Fibroblast of skin of right biceps (primary cell): ENCODE measurements at places on chromosomes 6 and 20.
A peak's percentile ranks its signal among the peaks of the same experiment; 100 is the strongest.

DNA sequence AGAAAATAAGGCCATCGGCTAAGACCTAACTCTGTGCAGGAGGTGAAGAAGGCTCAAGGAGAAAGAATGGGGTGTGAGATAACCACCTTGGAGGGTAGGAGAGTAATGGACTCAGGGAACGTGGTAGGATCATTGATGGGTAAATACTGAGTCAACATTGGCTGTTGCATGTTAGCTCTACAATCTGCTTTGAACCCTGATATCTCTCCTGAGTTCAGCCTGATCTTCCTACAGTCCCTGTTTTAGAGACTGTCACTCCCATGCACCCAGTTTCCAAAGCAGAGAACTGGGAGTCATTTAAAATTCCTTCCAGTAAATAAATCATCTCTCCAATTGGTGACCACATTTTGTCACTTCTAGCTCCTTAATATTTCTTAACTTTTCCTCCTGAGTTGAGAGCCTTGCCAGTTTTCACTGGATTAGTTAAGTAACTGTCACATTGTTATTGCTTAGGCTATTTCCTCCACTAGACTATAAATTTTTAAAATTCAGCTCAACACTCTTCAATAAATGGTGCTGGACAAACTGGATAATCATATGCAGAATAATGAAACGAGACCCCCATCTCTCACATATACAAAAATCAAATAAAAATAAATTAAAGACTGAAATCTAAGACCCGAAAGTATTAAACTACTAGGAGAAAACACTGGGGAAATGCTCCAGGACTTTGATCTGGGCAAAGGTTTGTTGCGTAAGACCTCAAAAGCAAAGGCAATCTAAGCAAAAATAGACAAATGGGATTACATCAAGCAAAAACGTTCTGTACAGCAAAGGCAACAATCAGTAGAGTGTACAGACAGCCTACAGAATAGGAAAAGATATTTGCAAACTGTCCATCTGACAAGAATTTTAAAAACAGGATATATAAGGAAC lies 138.9 kb upstream of the TMEM170B start:
- peak; percentile 40 for DNase-seq

GRCh38 chr6:139600343-139600742 lies 225.9 kb upstream of the CITED2 start:
- no peak for DNase-seq

DNA sequence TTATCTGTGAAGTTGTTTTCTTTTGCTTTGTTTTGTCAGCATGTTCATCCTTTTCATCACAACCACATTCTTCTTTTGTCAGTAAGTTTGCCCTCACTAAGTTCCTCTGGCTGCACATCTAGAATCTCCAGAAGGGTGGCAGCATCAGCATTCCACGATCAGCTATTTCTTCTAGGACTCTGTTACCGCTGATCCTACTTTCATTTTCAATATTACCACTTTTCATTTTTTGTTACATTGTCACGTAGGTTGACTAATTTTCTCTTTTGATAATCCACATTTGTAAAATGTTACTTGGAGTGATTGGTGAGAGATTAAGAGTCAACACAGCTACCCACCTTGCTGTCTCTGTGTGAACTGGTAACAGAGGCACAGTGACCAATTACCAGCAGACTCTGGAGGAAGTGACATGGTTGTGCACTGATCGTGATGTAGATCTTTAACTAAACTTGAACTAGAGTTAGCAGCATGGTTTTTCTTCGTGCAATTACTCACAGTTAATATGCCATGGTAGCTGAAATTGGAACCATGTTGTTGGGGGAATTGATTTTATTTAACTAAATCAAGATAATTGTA lies 307.9 kb upstream of the SLC35B3 start:
- DNase-seq: no peak

DNA sequence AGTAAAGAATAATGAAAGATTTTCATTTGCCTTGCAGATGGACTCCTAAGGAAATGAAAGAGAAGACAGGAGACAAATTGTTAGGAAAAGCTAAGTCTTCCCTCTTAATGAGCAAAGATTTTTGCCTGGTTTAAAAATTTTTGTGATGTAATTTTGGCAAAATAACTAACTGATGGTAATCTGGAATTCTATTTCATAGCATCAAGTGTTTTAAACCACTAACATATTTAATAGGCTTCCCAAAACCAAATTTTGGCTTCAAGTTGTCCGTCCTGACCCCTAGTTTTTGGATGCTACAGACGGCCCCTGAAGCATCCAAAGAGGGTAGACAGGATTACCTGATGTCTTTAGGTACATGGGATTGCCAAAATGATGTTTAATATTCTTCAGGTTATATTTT lies 124.3 kb downstream of the TPBG start:
- DNase-seq: no peak

- DNase-seq: no peak
Observed at GRCh38 chr20:62760856-62761758, 35.2 kb upstream of the MRGBP start.

DNA sequence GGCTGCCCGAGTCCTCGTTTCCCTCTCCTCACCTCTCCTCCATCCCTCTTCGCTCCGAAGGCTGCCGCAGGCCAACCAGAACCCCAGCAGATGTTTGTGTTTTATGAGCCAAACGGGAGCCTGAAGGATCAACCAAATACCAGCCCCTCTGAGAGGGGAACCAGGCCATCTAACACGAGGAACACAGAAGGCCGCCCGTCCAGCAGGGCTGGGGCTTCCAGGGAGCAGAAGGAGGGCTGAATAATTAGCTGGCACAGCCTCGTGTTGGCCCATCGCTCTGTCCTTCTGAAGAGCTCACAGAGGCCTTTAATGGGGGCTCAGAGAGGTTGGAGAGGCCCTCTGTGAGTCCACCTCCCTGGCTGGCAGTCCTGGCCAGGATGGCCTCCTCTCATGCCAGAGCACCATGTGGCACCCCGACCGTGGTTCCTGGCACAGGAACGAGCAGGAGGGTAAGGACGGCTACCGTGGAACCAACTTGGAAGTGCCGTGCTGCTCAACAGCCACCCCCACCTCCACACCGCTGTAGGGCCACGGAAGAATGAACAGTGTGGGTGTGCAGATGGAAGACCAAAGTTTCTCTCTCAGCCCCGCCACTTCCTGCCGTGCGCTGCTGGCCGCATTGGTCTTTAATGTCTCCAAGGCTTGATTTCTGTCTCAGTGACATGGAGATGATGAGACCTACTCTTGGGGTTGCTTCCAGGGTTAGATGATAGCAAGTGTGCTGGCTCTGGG lies 155.2 kb downstream of the SCML4 start:
- DNase-seq: no peak

DNA sequence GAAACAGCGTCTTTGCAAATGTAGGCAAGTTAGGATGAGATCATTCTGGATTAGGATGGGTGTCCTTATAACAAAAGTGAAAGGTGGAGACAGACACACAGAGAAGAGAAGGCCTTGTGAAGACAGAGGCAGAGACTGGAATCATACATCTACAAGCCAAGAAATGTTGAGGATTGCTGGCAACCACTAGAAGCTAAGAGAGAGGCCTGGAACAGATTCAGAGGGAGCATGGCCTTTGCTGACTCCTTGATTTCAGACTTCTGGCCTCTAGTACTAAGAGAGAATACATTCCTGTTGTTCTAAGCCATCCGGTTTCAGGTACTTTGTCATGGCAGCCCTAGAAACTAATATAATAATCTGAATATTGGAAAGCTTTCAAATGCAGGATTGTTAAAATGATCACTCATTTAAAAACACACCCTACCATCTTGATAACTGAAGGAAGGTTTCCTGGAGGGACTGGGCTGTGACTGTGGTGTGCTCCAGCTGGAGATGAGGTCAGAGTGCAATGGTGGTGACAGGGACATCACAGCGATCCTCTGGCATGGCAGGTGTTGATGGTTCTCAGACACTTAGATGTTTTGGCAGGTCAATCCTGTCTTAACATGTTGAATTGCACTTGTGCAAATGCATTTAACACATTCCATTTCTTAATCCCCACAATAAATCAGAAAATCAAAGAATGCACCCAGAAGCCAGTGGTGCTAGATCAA lies 25.1 kb downstream of the CD83 start:
- no peak for DNase-seq

GRCh38 chr6:156425359-156426020 lies 351.7 kb upstream of the ARID1B start:
- peak; percentile 94 for DNase-seq

DNA sequence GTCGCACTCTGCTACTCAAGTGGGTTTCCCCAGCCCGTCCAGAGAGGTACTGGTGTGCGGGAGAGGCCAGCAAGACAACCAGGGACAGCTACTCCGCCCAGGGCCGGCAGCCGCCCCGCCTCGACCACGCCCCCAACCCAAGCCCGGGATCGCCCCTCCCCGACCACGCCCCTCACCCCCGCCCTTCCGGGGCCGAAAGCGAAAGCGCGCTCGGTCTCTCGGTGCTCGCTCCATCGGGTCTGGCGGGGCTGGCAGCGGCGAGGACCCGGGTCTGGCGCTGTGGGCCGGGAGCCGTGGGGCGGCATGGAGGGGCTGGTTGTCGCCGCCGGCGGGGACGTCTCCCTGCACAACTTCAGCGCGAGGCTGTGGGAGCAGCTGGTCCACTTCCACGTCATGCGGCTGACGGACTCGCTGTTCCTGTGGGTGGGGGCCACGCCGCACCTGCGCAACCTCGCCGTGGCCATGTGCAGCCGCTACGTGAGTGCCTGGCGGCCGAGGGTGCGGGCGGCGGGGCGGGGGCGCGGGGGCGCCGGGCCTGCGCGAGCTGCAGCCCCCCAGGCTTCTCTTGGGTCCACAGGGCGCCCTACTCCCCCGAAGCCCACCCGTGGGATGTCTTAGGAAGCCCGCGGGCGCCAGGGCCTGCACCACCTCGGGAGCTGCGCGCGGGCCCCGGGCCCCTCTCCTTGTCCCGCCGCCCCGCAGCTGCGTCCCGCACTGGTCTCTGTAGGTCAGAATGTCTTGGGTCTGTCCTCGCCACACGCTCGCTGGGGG lies at the start of gene PSMG4:
TSS of gene PSMG4 (plus strand) at position 228 of the 771 bp plus-strand sequence. CDS start at position 304, 76 bp downstream.
- peak; percentile 88 for DNase-seq

GRCh38 chr6:145801021-145801420 lies 13.6 kb downstream of the FBXO30 start:
- DNase-seq: no peak

DNA sequence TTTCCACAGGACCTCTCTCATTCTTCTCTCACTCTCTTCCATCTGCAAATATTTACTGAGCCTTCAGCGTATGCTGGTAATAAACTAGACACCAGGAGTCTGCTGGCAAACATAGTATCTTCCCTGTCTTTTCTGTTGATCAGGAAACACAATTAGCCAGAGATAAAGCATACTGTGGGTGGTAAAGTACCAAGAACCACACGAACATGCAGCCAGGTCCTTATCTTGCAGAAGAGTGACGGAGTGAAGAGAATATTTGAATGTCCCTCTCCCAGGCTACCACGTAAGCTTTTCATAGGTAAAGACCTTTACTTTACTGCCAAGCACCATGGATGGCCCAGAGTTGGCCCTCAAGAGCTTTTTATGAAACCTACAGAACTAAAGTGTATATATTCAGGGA lies 13.3 kb downstream of the FHL5 start:
- DNase-seq: no peak
